Stimulated activated CD8-positive, alpha-beta memory T cell treated with anti-CD3 and anti-CD28 coated beads, Interleukin-4, amount 100 ng/mL, for 24 hours (primary cell): ENCODE measurements at places on chromosomes 12 and 14.

GRCh38 chr12:58171914-58172313 is 230.5 kb downstream of the ATP23 start:
- no peak for DNase-seq

DNA sequence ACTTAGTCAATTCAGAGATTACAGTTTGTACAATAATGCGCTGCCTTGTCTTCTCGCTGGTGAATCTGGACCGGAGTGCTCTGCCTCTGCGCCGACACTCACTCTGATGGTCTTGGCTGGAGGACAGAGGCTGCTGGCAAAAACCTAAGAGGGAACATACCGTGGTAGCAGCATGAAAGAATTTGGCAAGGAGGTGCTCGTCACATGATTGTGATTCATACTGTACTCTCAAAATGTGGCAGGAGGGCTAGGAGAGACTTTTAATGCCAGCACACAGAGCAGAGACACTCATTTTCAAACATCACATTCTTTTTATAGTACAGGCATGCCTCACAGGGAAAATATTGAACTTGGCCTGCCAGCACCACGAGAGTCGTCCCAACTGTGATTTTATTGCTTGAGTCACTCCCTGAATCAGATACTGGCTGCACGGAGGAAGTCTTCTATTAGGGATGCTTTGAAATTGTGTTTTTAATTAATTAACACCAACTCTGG is 67.8 kb downstream of the HMGA2 start:
- no peak for DNase-seq

DNA sequence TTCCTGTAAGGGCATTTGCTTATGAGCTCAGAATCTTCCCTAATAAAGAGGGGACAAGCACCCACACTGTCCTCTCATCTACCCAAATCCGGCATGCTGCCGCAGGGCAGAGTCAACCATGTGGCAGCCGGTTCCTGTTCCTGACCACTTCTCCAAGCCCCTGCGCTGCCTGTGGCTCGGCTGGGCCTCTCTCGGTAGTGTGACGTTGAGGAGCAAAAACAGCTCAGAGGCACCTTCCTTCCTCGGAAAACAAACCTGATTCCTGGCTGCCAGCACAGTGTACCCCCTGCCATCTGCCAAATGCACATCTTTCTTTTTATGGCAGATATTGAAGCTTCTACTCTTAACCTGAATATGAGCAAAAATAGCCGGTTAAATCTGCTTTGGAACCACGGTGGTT is 50.5 kb downstream of the CFAP251 start:
- no peak for DNase-seq

DNA sequence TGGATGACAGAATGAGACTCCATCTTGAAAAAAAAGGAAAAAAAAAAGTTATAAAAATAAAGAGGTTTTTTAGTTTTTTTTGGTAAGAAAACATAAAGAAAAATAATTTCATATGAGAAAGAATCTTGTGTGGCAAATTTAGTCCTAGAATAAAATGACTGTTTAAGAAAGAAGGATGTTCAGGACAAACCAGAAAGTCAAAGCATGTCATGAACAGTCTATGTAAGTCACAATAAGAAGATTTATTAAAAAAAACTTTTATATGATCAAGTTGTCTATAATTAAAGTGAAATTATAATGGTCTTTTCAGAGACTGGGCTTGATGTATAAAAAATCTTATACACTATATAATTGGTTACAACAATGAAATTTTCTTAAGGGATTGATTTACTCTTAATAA is 68.1 kb upstream of the HECTD1 start:
- no peak for DNase-seq

DNA sequence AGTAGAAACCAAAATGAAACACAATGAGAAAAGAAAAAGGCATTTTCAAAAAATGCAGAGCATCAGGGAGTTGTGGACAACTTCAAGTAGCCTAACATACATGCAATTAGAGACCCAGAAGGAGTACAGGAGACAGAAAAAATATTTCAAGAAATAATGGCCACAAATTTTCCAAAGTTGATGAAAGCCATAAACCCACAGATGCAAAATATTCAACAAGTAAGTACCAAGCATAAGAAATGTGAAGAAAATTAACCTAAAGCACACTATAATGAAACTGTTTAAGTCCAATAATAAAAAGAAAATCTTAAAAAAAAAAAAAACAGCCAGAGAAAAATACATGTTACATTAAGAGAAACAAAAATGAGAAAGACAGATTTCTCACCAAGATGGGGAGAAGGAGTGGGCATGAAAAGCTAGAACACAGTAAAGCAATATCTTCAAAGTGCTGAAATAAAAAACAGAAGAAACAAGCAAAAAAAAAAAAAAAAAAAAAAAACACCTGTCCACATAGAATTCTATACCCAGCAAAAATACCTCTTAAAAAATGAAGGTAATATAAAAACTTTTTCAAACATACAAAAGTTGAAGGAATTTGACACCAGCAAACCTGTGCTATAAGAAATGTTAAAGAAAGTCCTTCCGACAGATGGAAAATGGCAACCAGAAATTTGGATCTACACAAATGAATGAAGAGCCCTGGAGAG is 77.1 kb downstream of the PRKAB1 start:
- DNase-seq = no peak

GRCh38 chr12:56097738-56098137 is 6.6 kb upstream of the PA2G4 start:
- DNase-seq = no peak

DNA sequence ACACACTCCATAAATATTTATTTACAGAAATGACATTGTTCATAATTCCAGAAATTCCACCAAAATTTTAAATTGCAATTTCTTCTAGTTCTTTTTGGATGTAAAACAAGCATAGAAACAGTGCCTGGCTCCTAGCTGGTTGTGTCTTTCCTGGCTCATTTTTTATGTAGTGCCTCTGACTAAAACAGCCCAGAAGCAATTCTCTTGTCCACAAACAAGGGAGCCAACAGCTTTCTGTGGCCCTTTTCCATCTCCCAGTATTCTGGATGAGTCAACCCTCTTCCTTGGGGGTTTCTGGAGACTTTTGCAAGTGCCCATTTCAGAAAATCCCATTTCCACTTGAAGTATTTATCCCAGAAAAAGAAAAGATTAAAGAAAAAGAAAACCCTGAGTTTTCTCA is 141.4 kb downstream of the PHLDA1 start:
- no peak for DNase-seq
